Omental fat pad (tissue), 4 donors: ENCODE measurements at places on chromosomes 4 and X. TPM values are rescaled to one million over a fixed set of nuclear protein-coding genes. Genes with fewer than 3 reads are reported as not detected.

Gene FAM47A
- total RNA-seq, result not detected

Gene FRMD7
- total RNA-seq, result not detected

Gene UNC5C
- total RNA-seq, result 8.1 TPM

Gene SRPX2
- total RNA-seq, result 327 TPM

Gene CWH43
- total RNA-seq, result not detected

Gene TIMM17B
- 32.5 TPM for total RNA-seq

Gene SLC16A2
- total RNA-seq, result 9.6 TPM

Gene QRFPR
- total RNA-seq, result not detected

Gene TRPC5OS
- not detected for total RNA-seq

Gene MGAT4D
- total RNA-seq, result not detected

Gene PCYT1B
- not detected for total RNA-seq

Gene WDFY3
- 80.9 TPM for total RNA-seq
